ENCODE measurements at places on chromosomes 12 and 14.

DNA sequence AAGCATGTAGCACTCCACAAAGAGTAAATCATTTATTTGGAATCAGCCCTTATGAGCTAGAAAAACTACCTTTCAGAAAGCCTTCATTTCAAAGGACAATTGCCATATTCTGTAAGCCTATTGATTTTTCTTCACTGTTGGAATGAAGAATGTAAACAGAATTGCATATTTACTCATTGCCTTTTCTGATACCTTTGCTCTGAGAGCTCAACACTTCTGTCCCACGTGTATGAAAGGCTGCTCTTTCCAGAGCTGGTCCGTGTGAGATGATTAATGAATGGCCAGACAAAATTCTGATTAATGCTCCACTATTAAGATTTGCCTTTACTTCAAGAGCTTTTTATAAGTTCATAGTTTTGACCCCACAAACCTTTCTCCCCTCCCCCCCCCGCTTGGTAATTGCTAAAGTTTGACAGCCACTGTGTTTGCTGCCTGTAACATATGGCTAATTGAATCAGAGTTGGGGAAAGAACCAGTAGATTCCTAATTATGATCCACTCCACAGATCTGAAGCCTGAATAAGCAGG, 63.0 kb upstream of the PLEKHA5 start:
- no peak for DNase-seq

GRCh38 chr12:76080729-76081415, 3.6 kb downstream of the NAP1L1 start:
- DNase-seq: no peak

- no peak for DNase-seq
These were observed 115.4 kb upstream of the KRAS start for GRCh38 chr12:25366122-25366521.

DNA sequence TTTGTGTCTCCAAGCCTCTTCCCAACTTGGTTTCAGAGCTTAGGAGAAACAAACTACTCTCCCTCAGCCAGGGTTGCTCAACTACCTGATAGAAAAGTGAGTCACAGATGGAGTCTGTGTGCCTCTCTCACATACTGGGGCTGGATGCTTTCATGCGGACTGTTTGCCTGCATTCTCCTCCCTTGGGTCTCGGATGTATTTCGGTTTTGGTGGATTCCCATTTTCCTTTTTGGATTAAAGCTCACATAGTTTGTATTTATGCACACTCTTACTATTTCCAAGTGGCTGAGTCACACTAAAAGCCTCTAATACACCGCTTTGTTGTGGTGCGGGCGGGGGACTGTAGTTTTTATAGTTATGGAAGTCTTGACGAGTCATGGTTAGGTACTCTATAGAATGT, 505.4 kb downstream of the LRFN5 start:
- DNase-seq: no peak

GRCh38 chr12:12791756-12792369, 6.4 kb downstream of the APOLD1 start:
- no peak for DNase-seq

DNA sequence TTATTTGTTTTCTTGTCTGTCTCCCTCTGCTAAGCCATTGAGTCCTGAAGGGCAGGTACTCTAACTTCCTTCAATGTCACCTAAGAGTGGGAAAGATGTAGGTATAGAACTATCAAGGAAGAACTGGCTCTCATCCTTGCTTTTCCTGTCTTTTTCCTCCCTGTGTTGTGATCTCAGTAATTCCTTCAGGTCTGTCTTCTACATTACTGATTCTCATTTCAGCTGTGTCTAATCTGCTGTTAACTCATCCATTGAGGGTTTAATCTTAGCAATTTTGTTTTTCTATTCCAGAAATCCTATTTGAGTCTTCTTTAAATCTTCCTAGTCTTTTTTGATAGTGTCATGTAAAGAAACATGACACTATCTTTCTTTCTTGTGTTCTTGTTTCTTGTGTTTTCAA, 124.5 kb upstream of the PLXNC1 start:
- DNase-seq: no peak

Measured in stimulated activated CD4-positive, alpha-beta T cell treated with anti-CD3 and anti-CD28 coated beads, Interleukin-1b, Interleukin-23, amount 100 ng/mL, for 1 hour (primary cell).